Stimulated activated CD4-positive, alpha-beta T cell treated with anti-CD3 and anti-CD28 coated beads, Interleukin-1b, Interleukin-23, amount 100 ng/mL, for 4 hours (primary cell): ENCODE measurements at places on chromosomes 1 and 21.

DNA sequence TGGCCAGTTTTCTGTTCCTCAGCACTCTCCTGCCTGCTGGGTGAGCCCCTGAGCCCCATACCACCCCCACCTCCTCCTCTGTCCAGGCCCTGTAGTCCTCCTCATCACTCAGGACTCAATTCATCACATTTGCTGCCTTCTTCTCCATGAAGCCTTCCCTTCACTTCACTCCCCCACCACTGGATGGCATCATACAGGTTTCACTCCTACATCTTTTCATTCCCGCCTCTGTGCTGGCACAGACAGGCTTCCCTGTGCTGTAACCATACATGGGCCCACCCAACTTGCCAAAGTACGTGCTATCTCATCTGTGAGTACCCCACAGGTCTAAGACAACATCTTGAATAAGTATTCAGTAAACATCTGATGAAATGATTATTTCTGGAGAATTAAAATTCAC is 56.9 kb downstream of the SLC45A1 start:
- no peak for DNase-seq

DNA sequence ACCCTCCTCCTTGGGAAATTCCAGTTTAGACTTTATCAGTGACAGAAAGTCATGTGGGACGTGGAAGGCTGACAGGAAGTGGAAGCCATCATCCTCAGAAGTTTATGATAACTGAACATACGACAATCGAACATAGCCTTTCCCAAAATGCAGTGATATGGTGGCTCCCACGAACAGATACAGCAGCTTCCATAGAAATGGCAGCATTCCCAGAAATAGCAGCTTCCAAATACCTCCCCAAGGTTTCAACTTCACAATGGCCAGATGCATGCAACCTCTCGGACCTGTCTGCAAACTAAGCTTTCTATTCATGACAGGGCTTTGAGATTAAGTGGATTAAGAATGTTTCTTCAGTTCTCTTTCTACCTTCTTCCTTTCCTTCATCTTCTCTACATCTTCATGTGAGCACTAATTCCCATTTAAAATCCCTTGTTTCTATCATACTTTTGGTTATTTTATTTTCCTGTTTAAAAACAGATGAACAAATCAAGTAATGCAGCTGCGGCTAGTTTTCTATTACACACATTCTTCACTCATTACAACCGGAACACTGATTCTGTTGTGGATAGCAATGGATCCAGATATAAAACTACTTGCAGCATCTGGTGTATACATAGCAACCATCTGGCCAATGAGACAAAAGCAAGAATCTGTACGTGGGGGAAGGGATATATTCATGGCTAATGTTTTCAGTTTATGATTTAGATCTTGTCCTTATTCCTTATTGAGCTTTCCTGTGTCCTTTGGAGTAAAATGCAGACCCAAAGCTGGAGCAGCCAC is 304.8 kb downstream of the BRINP3 start:
- DNase-seq = no peak

DNA sequence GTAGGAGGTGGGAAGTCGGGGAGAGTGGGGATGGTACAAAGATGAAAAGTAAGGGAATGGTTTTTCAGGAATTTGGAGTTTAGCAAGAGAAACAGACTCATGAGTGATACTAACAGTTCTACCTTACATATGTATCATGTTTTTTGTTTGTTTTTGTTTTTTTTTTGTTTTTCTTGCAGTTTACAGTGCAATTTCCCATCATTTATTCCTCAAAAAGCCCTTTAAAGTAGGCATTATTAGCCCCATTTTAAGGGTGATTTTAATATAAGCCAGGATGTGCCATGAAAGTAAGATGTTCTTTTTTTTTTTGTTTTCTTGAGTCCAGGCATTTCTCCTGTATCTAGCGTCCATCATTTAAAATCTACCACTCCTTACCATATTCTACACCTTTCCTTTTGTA is 13.8 kb upstream of the TRIM45 start:
- no peak for DNase-seq

GRCh38 chr1:234505769-234506102 is 26.8 kb upstream of the TARBP1 start:
- no peak for DNase-seq

DNA sequence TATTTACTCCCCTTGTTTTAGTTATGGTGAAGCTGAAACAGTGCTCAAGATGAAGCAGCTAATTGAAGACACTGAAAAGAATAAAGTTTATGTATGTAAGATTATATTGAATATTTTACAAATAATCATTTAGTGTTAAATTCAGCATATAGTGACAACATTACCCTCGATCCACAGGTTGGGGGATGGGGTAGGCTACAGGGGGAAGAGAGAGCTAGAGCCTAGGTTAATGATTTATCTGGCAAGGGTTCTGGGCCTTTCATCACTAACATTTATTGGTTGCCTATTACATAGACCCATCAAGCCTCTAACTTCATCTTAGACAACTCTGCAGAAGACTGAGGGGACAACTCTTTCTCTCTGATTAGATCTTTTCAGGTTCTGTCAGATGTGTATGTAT is 21.3 kb downstream of the ZCCHC17 start:
- no peak for DNase-seq

DNA sequence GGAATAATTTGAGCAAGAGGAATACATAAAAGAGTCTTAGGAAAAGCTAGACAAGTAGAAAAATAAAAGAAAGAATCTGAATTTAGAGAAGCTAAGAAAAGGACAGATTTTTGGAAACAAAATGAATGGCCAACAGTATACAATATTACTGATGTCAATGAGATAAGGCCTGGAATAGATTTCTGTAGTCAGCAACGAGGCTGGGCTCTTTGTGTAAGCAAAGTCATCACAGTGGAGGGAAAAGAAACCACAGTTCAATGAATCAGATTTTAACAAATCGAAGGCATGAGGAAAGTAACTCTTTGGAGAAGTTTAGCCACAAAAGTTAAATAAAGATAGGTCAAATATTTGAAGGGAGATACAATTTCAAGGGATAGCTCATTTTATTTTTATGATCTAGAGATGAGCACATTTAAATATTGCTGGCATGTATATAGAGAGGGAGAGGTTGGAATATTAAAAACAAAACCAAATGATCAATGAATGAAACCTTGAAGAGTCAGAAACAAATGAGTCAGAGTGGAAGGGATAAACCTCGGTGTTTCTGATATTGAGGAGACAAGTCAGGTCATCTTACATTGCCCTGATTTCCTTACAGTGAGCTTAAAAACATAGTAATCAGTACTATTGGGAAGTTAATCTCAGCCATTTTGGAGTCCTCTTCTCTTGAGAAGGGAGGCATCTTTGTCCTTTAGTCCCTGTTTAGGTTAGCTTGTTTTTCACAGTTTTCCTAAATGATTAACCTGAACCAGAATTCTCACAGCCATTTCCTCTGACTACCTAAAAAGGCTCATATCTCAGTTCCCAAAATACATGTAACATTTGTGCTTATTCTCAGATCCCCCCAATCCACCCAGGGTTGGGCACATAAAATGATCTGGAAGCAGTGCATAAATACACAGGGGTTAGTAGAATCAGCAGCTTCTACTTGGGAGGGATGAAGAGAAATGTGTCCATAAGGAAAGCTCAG is 620.0 kb upstream of the B3GALT2 start:
- no peak for DNase-seq

- no peak for DNase-seq
Observed at GRCh38 chr1:38962113-38962512, 20.5 kb upstream of the RHBDL2 start.

DNA sequence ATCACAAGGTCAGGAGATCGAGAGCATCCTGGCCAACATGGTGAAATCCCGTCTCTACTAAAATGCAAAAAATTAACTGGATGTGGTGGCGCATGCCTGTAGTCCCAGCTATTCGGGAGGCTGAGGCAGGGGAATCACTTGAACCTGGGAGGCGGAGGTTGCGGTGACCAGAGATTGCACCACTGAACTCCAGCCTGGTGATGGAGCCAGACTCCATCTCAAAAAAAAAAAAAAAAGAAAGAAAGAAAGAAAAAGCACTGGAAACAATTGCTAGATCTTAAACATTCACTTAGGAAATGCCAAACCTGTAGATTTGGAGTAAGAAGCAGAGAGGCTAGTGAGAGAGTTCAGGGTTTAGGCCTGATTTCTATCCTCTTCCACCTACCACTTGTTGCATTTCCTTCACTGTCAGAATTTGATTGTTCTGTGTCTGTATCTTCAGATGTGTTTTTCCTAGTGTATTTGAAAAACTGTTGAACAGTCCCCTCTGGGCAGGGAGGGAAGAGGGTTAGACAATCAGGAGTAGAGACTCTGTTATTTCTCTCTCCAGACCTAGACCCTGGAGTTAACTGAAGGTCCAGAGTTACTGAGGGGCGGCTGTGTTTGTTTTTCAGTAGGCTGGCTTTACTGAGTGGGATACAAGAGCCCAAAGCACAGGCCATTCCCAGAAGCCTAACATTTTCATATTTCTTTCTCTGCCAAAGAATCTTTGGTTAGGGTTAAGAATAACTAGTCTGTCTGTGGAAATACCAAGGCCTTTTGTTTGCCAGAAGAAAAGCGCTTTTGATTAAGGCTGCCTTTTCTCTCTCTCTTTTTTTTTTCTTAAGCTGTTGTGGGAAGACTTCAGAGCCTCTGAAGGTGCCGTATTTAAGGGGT is 31.1 kb upstream of the MACF1 start:
- no peak for DNase-seq

GRCh38 chr1:5949085-5949760 is 43.0 kb downstream of the NPHP4 start:
- DNase-seq = no peak

DNA sequence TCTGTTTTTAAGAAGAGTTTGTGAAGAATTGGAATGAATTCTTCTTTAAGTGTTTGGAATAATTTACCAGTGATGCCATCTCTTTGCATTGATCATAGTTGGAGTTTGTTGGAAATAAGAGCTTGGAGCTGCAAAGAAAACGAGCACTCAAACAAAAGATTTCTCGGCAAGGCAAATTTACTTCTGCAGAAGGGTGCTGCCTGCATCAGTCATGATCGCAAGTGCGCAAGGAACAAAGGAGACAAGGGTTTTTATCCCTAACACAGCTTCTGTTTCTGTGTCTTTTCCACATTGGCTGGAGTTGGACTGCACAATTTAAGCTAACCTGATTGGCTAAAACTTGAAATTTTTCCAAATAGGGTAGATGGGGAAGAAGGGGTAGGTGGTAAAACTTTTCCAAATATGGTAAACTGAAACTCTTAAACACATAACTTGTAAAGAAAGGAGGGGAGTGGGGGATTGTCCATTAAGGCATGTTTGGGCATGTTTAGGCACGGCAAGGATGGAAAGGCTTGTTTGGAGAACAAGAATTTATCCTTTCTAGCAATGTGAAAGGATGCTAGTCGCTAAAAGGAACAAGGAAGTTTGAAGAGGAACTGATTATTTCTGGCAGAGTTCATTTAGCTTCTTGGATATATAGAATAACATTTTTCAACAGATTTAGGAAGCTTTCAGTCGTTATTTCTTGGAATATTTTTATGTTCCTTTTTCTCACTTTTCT is 3.5 kb upstream of the AADACL4 start:
- no peak for DNase-seq
